ENCODE measurements at places on chromosomes 13 and 19.

- DNase-seq, result no peak
Measured at GRCh38 chr19:39471756-39472536, 8.7 kb upstream of the TIMM50 start.

DNA sequence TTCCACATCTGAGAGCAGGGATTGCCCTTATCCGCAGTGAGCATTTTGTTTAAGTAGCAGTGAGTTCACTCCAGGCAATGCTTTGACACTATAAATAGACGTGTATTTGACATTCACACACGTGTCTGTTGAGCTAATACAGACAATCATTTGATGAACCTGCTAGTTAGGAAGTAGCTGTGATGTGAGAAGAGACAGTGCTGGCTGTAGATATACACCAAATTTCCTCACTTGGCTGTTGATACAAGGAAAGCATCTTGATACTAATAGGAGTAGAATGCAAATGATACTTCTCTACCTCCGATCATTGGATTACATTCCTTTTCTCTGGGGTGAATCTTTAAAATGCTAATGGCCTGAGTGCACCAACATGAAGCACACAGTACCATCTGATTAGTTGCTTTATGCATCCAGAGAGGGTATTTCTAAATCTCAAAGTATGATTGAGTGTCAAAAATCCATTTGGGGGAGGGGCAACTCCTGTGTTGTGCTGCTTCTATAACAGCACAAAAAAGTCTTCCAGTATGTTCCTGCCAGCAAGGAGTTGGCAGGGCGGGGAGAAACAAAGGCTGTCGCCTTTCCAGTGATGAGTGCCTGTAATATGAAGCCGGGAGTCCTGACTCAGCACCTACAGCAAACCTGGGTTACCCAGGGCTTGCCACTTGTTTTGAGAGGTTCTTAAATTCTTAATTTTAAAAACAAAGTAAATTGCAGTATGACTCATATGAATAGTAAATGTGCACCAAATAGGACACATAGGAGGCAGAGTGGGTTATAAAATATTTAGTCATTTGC, 7.0 kb downstream of the CUL4A start:
- peak; percentile 26 for DNase-seq

GRCh38 chr13:100440751-100441425, 147.7 kb downstream of the GGACT start:
- DNase-seq, result no peak

GRCh38 chr13:100560498-100561157, 28.0 kb downstream of the GGACT start:
- peak; percentile 68 for DNase-seq

DNA sequence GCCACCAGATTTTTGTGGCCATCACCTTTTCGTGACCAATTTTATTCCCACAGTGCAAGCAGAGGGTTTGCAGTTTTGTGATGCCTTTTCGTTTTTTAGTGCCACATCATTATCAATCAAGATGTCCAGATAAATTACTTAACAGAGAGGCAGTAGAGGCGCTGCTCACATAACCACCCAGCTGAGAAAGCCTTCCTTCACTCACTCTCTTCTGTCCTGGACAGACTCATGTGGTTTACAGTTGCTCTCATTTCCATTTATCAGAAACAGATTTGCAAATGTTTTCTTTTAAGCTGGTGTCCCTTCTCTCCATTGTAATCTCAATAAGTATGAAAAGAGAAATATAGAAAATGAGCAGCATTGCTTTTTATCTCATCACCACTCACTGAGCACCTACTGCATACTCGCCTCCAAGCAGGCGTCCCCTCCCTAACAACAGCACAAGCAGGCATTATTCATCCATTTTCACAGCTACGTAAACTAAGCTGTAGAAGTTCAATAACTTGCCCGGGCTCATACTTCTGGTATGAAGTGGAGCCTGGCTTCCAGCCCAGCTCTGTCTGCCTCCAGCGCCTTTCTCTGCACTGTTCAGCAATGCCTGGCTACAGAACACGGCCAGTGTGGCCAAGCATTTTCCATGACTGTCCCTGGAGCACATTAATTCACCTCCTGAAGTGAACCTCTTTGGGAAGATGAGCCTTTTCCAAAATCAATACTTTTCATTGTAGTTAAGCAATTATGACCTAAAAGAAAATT, 34.6 kb upstream of the KATNAL1 start:
- DNase-seq, result peak; percentile 81

DNA sequence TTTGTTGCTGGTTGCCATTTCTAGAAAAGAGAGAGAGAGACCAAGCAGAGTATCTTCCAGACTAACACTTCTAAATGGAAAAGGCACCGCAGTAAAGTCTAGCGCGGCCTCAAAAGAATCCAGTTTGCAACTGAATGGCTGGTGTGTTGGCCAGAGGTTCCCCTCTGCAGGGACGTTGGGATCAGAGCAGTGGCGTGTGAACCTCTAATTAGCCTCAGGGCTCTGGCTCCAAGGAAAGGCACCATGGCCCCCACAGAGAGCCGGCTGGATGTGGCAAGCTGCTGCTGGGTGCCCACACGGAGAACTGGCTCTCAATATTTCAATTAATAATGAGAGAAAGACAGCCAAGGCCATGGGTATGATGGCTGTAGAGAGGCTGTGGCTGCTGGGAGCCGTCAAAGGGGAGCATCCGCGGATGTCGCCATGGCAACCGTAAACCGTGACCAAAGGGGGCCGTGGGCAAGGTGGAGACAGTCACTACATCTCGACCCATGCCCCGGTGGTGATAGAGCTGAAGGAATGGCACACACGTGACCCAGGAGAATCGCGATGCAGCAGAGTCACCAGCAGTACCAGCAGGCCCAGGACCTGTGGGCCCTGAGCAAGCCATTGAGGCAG, 9.5 kb downstream of the VSTM2B start:
- no peak for DNase-seq

DNA sequence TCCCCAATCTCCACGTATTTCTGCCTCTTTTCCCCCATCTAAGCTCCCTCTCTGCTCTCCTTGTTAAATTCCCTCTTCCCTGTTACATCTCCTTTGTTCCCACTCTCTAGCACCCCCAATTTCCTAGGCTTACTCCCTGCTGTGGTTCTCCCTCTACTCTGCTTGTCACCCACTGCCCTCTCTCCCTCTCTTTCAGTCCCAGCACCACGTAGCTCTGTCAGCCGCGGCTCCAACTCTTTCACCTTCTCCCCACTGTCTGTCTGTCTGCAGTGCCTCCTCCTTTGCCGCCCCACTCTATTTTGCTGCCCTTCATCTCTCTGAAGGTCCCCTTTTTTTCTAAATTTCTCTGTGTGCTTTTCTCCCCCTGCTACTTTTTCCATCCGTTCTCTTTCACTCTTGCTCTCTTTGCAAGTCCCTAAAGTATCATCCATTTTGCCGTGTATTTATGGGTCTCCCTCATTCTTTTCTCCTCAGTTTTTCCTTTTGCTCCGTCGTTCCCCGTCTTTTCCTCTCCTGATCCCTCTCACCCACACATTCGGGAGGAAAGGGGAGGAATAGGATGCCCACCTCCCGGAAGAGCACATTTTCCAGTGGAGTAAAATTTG, 937 bp downstream of the ZNF841 start:
- DNase-seq, result no peak

DNA sequence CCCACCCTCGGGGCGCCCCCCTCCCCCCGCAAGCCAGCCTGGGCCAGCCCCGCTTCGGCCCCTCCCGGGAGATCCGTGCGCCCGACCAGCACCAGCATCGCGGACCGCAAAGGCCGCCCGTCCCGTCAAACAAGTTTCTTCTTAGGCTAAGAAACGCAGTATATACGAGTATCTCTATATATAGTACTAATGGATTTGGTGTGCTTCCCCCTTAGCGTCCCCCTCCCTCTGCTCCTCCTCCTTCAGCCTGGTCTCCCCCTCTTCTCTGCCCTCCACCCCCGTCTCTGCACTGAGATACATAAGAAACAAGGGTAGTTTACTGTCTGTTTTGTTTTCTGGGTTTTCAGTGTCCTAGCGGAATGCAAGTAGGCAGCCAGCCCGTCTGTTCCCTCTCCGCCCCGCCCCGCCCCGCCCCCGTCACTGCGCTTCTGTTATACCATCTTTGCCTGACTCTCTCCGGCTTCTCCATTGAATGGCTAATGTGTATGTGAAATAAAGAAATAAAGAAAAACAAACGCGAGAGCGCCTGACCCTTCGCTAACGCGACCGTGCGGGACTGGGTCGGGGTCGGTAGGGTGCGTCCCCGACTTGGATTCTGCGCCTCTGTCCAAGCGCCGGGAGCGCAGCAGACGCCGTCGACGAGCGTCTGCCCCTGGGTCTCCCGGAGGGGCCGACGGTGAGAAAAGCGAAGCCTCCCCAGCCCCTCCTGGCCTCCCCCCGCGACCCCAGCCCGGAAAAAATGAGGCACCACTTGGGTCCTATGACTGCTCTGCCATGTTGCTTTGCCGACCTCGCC, 4.2 kb downstream of the LYL1 start:
- no peak for DNase-seq

DNA sequence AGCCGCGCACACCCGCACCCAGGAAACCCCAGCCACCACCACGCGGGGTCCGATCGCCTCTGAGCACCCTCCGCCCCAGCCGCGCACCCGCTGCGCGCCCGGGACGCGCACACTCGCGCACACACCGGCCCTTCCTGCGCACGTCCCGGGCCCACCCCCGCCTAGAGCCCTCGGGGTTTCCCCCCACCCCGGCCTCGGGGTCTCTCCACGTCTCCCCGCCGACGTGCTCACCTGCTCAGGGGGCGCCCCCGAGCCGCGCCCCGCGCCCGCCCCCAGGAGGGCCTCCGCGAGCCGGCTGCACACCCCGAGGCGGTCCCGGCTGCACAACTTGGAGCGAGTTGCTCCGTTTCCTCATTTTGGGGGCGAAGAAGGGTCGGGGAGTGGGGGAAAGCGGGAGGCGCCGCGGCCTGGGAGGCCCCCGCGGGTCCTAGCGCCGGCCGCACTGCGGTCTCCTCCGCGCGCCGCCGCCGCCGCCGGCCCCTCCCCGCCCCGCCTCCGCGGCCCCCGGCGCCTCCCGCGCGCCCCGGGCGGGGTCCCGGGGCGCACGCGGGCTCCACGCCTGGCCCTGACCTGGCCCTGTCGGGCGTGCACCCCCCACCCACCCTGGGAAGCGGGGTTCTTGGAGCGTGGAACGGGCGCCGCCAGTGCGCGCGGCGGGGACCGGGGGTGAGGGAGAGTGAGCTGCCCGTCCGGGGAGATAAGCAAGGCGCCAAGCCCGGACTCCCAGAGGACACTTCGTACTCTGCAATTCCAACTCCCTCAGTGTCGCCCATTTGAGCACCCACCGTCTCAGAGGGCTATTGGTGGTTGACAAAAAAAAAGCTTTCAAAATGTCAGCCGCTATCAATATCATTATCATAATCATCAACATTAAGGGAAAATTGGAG, at the start of gene MATK:
MATK (minus strand) TSS at position 444 of the 887 bp plus-strand sequence. CDS start 1,246 bp downstream, outside the sequence.
- no peak for DNase-seq

DNA sequence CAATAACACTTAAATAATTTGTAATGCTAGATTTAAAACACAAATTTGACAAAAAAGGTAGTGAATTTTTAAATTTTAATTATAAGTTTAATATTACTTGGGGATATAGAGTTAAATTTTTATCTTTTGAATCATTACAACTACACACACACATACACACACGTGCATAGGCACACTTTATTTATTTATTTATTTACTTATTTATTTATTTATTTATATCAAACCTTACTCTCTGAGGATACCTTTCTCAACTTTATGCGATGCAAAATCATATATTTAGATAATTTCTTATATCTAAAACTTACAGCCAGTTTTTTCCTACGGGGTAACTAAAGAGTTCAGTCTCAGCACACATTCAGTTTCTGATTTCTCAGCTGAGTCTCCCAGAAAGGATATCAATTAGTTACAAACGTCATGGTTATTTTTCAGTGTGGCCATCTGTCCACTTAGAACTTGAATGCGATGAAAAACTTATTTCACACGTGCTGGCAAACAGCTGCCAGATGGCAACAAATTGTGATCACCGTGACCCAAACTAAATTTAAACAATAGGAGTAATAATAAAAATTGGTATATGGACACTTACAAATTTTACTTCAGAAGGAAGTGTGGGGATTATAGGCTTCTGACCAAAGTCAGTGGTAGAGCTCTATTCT, 683.1 kb upstream of the PRR20A start:
- no peak for DNase-seq

DNA sequence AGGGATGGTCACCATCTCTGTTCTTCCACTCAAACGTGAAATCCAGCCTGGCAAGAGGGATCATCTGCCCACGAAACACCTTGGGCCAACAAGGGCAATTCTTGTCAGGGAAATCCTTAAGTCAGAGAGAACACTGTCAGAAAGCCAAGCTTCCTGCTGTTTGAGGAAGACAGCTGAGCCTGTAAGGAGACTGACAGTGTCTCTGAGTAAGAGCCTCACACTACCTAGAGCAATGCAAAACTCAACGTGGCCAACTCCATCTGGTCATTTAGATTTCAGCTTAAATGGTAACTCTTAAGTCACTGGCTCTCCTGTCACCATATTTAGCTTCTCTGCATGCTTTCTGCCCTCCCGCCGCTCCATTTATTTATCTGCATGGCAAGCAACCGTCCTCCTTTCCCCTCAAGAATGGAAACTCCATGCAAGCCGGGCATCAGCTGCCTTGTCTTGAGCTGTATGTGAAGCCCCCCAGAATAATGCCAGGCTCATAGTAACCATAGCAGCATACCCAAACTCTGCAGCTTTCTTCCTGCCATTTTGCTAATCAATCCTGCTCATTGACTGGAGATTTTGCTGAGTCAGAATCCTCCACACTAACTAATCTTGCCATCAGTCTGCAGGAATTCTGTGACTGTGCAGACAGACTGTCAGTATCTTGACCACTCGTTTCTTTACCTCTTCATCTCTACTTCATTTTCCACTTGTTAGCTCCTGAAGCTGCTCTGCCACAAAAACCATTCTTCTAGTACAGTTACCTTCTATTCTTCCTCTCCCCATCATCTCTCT, 159.8 kb downstream of the IRS2 start:
- peak; percentile 16 for DNase-seq

DNA sequence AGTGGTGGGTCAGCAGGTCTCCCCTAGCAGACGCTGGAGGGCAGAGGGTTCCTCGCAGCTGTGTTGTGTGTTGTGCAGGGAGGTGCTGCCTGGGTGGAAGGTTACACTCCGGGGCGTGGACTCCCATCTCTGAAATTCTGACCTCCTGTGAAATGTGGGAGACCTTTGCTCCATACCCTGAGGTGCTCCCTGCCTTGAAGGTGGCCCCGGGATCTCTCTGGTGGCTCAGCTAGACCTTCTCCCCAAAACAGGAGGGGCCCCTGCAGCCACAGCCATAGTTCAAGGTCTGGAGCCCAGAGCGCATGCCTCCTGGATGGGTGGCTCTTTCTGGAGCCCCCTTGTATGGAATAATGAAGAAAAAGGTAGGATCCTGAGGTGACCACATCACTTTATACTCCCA, 70.2 kb downstream of the SOX1 start:
- no peak for DNase-seq

- DNase-seq, result no peak
Measured at GRCh38 chr13:50731400-50731799, 112.1 kb downstream of the DLEU7 start.

- DNase-seq, result no peak
Measured at GRCh38 chr13:47332149-47332548, 435.3 kb upstream of the HTR2A start.

GRCh38 chr13:109393045-109393444, 393.3 kb downstream of the IRS2 start:
- no peak for DNase-seq

- peak; percentile 93 for DNase-seq
Measured at GRCh38 chr19:17932485-17933338, at the start of gene CCDC124. Gene CCDC124 (plus strand): TSS chr19:17933015. CDS start chr19:17936421, 3,406 bp downstream.

Measured in Ammon's horn (tissue), 1 donor.